ENCODE measurements at places on chromosomes 5 and 9.

DNA sequence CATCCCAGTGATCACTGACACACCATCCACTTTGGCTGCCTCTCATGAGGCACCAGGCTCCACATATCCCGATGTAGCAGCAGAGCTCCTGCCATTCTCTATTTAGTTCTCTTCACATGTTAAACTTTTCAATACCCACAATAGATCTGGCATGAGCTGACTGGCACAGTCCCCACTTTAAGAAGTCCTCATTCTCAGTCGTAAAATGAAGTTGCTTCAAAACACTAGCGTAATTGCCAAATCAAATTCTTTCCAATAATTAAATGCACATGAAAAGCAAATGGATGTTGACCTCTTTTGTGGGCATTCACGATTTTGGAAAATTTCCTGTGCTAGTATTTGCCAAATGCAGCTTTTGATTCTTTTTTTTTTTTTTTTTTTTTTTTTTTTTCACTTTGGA lies 32.4 kb downstream of the HAPLN1 start:
- DNase-seq, result no peak

DNA sequence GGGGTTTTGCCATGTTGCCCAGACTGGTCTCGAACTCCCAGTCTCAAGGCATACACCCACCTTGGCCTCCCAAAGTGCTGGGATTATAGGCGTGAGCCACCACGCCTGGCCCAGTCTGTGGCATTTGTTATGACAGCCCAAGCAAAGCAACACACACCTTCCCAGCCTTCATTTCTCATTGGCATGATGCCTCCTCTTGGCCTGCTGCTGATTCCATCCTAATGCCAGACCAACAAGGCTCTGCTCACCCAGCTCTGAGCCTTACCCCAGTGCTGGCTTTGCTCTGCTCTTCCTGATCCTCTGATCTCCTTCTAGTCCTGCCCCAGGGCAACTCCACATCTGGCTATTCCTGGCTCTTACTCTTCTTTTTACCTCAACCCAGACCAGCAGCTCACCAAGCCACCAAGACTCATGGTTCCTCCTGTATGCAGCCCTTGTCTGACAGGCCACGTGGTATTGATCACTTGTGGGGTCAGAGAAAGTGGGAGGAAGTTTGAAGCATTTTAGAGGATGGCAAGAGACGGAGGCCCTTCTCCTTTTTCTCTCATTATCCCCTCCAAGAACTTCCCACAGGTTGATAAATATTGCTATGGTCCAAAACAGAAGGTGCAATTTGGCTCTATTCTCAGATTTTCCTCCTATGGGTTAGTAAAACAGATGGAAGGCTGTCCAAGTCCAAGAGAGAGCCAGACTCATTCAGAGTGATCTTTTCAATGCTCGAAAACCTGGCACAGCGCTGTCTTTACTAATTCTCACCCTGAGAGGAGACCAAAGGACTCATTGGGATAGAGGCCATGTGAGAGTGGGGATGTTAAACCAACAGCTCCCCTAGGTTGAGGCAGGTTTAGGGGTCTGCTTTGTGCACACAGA lies 958 bp downstream of the CD180 start:
- peak; percentile 52 for DNase-seq

DNA sequence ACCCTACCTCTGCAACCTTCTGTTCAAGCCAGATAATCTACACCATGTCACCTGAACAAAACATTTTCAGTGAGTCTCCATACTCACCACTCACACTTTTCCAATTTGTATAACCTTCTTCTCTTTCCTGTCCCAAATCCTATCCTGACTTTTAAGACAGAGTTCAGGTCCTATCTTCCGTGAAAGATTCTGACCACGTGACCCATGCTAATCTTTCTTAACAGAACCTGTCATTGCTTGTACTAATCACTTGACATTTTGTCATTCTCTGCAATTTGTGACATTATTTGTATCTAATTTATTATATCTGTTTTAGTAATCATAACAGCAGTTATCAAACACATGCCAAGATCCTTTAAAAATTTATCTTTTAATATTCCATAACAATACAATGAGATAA lies 132.5 kb upstream of the PRLR start:
- DNase-seq, result no peak

- no peak for DNase-seq
Measured at GRCh38 chr9:35385042-35385441, 104.9 kb upstream of the RUSC2 start.

- DNase-seq, result no peak
Measured at GRCh38 chr5:73378070-73378469, 70.5 kb downstream of the FOXD1 start.

GRCh38 chr5:76402251-76402885 lies 717 bp upstream of the IQGAP2 start:
- DNase-seq, result peak; percentile 90

DNA sequence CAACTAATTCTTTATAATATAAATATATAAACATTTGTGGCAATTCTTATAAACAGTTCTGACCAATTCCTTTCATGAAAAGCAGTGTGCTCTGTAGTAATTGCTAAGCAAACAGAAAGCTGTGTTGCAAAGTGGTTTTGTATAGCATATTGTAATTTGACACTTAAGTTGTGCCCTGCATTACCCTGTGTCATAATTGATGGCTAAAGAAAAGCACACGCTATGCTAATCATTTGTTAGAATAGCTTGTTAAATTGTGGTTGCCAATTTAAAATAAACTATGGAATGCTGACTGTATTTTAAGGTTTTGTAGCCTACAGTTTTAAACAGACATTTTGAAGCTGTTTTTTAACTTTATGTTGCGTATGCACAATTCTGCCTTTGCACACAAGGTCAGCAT lies 140.0 kb downstream of the PBX3 start:
- DNase-seq, result no peak

GRCh38 chr5:68332080-68332451 lies 116.5 kb downstream of the PIK3R1 start:
- no peak for DNase-seq

DNA sequence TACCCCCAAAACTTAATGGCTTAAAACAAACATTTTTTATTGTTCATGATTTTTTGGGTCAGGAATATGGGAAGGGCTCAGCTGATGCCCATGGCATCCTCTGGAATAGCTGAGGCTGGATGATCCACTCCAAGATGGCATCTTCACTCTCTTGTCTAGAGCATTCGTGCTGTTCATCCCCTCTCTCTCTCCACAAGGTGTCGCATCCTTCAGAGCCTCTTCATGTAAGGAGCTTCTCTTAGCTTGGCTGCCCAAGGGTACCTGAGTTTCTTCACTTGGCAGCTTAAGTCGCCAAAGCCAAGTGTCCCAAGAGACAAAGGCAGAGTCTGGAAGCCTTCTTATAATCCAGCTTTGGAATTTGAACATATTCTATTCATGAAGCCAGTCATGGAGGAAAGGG lies 294.7 kb downstream of the CHSY3 start:
- no peak for DNase-seq

- DNase-seq, result no peak
Measured at GRCh38 chr5:50710838-50711237, 44.4 kb downstream of the PARP8 start.

DNA sequence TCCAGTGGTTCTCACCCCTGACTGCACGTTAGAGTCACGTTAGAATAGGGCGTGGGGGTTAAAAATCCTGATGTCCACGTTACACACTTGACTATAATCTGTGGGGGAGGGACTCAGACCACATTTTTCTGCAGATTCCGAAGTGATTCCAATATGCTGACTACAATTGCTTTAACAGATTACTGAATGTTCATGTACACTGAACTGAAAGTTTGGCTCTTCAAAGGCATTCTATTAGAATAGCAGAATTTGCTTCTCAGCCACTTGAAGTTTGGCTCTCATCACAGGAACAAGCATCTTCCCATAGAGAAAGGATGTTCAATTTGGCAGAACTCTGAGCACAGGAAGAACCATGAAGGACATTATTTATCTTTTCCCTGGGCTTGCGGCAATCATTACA lies 84.5 kb downstream of the HAPLN1 start:
- no peak for DNase-seq

GRCh38 chr9:136668983-136669790 lies 6.5 kb downstream of the EGFL7 start:
- DNase-seq, result no peak

DNA sequence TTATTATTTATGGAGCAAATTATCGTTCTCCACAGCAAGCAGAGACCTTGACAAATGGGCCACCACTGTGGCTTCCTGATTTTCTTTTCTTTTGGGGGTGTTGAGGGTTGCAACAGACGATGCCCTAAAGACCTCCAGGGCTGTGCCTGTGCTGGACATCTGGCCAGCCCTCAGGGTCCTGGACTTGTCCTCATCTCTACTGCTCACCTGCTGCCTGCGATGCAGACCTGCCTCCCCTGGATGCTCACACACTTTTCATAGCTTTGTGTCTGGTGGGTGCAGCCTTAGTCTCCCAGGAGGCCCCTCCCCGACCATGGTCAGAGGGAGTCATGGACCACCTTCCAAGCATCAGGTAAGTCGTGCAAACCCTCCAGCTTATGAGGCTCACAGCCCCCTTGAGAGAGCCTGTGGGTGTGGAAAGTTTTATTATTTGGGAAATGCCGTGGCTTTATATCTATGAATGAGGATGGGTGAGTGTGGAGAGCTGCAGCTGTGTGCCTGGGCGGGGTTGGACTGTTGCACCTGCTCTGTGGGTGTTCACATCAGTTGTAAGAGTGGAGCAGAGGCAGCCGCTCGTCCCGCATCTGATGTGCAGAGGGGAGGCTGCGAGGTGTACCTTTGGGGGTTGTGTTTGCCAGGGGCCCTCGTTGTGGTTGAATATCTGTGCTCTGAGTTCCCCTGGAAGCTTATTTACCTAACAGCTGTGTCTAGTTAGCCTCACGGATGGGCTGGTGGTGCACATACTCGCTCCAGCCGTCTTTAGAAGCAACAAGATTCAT lies 126.3 kb upstream of the IRX4 start:
- DNase-seq, result no peak

- no peak for DNase-seq
Measured at GRCh38 chr9:83313781-83314180, 224.4 kb downstream of the FRMD3 start.

DNA sequence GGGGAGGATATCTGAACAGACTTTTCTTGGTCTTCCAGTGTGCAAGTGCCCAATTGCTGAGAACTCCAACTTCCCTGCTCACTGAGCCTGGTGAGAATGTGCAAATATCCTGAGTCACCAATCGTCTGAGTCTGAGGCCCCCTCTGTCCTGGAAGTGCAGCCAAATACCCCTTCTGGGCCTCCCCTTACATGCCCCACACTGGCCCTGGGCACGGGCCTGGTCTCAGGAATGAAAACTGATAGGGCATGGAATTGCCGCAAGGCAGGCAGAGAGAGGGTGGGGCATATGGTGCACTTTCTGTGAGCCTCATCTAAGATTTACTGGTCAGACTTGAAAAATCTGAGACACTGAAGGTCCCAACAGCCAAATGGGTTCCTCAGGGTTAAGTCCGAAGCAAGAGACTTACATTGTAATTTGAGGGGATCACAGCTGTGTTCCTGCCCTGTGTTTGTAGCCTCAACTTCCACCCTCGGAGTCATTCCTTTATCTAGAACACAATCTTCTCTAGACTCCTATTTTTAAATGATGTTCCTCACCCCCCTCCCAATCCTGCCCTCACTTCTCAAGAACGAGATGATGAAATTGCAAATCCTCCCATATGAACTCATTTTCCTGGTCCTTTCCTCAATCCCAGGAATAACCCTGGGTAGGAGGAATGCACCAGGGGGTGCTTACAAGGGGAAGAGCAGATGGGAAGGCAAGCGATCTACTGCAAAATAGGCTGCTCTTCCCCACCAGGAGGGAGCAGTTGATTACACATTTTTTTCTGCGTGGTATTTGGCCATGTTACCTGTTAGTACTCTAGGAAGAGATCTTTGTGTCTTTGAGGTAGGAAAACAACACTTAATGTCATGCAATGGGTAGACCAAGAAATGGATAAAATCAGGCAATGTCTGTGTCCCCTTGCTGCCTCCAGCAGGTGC lies 34.6 kb upstream of the ARHGAP26 start:
- no peak for DNase-seq

DNA sequence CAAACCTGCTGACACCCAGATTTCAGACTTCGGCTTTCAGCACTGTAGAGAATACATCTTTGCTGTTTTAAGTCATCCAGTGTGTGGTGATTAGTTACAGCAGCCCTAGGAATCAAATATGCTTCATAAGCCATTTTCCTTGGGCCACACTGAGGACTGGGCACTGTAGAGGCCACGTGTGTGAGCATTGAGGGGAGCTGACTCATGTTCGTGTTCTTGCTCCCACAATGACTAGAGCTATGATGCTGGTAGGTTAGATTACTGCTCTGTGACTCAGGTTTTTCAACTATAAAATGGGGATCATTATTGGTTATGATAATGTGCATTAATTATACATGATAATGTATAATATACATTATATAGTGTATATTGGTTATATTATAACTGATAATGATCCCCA lies 96.5 kb upstream of the PALM2AKAP2 start:
- no peak for DNase-seq

DNA sequence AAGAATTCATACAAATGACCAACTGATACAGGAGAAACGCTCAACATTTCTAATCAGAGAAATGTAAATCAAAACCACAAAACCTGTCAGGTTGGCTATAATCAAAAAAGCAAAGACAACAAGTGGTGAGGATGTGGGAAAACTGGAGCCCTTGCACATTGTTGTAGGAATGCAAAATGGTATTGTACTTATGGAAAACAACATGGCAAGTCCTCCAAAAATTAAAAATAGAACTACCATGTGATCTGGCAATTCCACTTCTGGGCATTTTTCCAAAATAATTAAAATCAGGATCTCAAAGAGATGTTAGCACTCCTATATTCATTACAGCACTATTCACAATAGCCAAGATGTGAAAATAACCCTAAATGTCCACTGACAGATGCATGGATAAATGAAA lies 76.1 kb downstream of the FNIP1 start:
- no peak for DNase-seq

DNA sequence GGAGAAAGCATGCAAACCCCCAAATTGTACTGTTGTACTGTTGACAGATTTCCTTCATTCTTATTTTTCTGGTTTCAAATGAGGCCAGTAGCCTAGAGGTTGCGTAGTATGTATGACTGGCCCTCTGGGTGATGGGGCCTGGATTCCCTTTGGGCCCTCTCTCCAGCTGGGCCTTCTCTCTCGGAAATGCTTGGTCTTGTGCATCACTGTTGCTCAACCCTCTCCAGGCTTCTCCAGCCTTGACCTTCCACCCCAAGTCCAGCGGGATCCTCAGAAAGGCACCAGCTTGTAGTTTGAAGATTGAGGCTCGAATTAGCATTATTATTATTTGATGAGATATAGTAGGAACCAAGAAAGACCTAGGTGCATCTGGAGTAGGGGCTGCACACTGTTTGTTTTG lies 87.0 kb downstream of the ANGPTL2 start:
- no peak for DNase-seq

DNA sequence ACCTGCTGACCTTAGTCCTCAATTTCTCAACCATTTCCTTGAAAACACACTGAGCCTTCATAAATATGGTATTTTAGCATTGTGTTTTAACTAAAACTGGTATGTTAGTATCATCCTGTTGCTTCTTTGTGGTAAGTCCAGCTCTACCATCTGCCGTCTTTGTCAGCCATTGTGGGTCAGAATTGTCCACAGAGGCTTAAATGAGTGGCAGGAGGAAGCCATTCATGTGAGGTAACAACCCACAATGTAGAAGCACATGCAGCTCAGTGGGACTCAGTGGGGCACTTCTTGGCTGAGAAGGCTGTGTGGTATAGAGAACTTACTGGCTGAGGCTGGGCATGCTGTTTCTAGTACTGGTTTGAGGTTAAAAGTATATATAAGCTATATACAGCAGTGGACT lies 149.2 kb upstream of the NR3C1 start:
- no peak for DNase-seq

GRCh38 chr5:139038613-139039305 lies 159.4 kb downstream of the SIL1 start:
- DNase-seq, result no peak

All from B cell (primary cell).